ENCODE measurements at places on chromosomes 7 and 10. TPM values are rescaled to one million over a fixed set of nuclear protein-coding genes. Genes with fewer than 3 reads are reported as not detected.

- no peak for DNase-seq
- no peaks in the 10 kb centered on the region for H3K27me3 ChIP-seq
- H3K4me1 ChIP-seq, result no peaks in the 10 kb centered on the region
- H3K4me3 ChIP-seq, result no peak overlapping the region
- no peaks in the 10 kb centered on the region for H3K36me3 ChIP-seq
These were observed 102.8 kb upstream of the KCND2 start for GRCh38 chr7:120169996-120170783.

DNA sequence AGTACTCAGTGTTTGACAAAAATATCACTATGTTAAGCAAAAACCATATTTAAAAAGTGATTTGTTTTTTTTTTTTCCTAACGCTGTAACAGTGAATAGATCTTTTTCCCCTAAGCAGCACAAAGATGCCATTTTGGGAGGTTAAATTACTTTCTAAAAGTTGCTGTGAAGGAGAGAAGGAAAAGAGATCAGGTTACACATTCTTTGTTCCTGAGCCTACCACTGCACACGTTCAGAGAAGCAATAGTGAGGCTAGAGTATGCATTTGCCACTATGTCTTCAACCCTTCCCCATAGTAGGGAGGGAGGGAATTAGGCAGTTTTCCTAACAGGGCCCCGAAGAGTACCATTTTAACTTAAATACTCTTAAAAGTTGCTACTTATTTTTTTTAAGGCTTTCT is 38.9 kb downstream of the BMPR1A start:
- no peak overlapping the region for H3K27ac ChIP-seq
- no peaks in the 10 kb centered on the region for H3K27me3 ChIP-seq
- no peak overlapping the region for H3K4me3 ChIP-seq
- H3K36me3 ChIP-seq, result no peaks in the 10 kb centered on the region
- H3K4me1 ChIP-seq, result no peaks in the 10 kb centered on the region
- DNase-seq, result no peak

- H3K4me3 ChIP-seq, result no peak overlapping the region
- no peaks in the 10 kb centered on the region for H3K27me3 ChIP-seq
- H3K36me3 ChIP-seq, result no peaks in the 10 kb centered on the region
- H3K27ac ChIP-seq, result no peak overlapping the region
- DNase-seq, result no peak
These were observed 72.9 kb upstream of the STEAP1B start for GRCh38 chr7:22572937-22573336.

DNA sequence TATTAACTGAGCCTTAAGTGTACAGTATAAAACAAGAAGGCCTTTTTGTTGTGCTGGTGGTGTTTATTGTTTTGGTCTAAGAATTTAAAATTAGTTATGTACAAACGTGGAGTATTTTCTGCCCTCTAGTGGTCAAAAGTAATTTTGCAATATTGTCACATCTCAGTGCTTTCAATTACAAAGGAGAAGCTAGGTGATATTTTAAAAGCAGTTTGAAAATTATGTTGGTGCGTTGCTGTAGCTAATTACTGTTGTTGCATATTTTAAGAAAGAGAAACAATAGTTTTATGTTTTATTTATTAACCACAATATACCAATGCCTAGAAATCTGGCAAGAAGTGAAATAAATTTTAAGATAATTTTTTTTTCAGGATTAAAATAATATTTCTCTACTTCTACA is 11.4 kb downstream of the NPVF start:
- no peak overlapping the region for H3K27ac ChIP-seq
- no peaks in the 10 kb centered on the region for H3K27me3 ChIP-seq
- no peaks in the 10 kb centered on the region for H3K4me1 ChIP-seq

GRCh38 chr7:34354899-34355298 is 303.1 kb upstream of the NPSR1 start:
- H3K27me3 ChIP-seq, result no peaks in the 10 kb centered on the region
- H3K4me3 ChIP-seq, result no peak overlapping the region
- no peak overlapping the region for H3K27ac ChIP-seq
- no peaks in the 10 kb centered on the region for H3K36me3 ChIP-seq
- DNase-seq, result no peak
- no peaks in the 10 kb centered on the region for H3K4me1 ChIP-seq

The SVOPL gene
- not detected for total RNA-seq

The RSPH10B gene
- not detected for total RNA-seq

GRCh38 chr10:5500910-5501309 is 1.5 kb upstream of the CALML5 start:
- no peak overlapping the region for H3K27ac ChIP-seq
- no peaks in the 10 kb centered on the region for H3K27me3 ChIP-seq
- H3K4me3 ChIP-seq, result no peak overlapping the region
- no peak for DNase-seq
- H3K36me3 ChIP-seq, result no peaks in the 10 kb centered on the region
